ENCODE measurements at places on chromosomes 12 and 14. TPM values are rescaled to one million over a fixed set of nuclear protein-coding genes. Genes with fewer than 3 reads are reported as not detected.
A peak's percentile ranks its signal among the peaks of the same experiment; 100 is the strongest.

DNA sequence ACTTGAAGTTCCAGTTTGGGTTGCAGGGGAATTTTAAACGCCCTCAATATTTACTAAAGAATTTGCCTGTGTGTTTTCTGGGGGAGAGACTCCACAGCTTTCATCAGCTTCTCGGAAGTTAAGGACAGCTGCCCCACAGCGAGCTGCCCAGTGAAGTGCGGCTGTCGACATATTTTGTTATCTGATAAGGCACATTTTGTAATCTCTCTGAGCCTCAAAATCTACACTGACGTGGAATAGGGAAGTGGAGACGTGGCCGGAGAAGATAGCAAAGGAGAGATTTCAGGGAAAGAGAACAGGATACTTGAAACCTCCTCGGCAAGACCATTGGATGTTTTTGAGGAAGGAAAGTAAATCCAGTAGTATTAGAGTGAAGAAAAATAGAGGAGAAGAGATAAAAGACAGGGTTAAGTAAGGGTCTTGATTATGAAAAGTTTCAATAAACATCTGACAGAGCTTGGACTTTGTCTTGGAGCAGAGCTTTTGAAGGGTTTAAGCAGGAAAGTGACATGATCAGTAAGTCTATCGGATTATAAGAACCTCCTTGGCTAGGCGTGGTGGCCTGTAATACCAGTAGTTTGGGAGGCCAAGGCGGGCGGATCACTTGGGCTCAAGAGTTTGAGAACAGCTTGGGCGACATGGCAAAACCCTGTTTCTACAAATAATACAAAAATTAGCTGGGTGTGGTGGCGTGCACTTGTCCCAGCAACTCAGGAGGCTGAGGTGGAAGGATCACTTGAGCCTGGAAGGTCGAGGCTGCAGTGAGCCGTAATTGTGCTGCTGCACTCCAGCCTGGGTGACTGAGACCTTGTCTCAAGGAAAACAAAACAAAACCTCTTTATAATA lies 1.1 kb downstream of the POLR3B start:
- peak; percentile 56 for DNase-seq

- no peak for DNase-seq
Observed at GRCh38 chr12:72464471-72464870, 192.3 kb downstream of the TRHDE start.

The HOXC12 gene
- not detected for total RNA-seq

DNA sequence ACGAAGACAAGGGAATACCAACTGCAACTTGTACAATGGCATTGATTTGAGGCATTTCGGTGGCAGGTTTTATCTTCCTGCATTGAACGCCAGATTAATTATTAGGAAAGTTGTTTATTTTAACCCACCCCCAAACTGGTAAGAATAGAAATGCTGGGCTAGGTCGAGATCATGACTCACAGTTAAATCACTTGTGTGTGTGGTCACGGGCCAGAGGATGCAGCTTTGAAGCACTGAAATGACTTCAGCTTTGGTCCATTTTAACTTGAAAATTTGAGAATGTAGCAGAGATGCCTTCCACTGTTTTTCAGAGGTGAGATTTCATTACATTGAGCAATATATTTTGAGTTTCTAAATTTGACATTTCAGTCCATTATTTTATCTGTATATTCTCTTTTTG lies 23.6 kb upstream of the KCNH3 start:
- no peak for DNase-seq

GRCh38 chr14:33349871-33350270 lies 411.2 kb downstream of the NPAS3 start:
- no peak for DNase-seq

DNA sequence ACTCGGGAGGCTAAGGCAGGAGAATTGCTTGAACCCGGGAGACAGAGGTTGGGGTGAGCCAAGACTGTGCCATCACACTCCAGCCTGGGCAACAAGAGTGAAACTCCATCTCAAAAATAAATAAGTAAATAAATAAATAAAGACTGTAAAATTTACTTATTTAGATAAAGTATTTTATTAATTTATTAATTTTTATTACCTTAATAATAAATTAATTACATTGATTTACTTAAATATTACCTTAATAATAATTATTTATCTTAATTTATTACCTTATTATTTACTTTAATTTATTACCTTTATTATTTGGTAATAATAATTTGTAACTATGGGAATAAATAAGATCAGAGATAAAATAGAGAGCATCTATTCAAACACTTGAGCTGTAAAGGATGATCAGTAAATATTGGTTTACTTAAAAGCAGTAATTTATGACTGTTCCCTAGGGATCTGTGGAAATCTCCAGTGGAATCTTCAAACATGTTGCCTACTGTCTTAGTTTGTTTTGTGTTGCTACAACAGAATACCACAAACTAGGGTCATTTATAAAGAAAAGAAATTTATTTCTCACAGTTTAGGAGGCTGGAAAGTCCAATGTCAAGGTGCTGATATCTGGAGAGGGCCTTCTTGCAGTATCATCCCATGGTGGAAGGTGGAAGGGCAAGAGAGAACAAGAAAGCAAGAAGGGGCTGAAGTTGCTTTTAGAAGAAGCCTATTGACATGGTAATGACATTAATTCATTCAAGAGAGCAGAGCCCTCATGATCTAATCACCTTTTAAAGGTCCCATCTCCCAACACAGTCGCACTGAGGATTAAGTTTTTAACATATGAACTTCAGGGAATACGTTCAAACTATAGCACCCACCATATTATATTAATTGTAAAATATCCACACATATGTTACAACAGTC lies 37.1 kb downstream of the SOCS2 start:
- DNase-seq: no peak

DNA sequence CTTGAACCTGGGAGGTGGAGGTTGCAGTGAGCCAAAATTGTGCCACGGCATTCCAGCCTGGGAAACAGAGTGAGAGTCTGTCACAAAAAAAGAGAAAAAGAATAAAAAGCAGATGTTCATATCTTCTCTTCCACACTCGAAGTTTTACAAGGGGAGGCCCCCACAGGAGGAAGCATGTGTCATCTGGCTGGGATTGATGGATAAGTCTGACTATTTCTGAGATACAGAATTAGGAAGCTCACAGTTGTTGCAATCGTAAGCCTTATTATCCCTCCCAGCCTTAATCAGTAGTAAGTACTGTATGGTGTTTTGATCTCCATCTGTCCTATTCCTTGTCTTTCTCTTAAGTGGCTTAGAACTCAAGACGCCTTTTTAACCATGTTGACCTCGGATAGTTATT lies 31.9 kb upstream of the RASSF8 start:
- no peak for DNase-seq

GRCh38 chr14:96509457-96510090 lies 7.4 kb downstream of the PAPOLA start:
- DNase-seq: no peak

Measured in left lobe of liver (tissue), 2 donors.